T-cell (primary cell): ENCODE measurements at places on chromosomes 7 and 10. TPM values are rescaled to one million over a fixed set of nuclear protein-coding genes. Genes with fewer than 3 reads are reported as not detected.
A peak's percentile ranks its signal among the peaks of the same experiment; 100 is the strongest.

Gene NRCAM
- total RNA-seq = 5.0 TPM

GRCh38 chr10:119449760-119450461, 92.6 kb downstream of the RGS10 start:
- H3K27me3 ChIP-seq = no peaks in the 10 kb centered on the region
- no peak for DNase-seq
- no peak overlapping the region for H3K4me3 ChIP-seq
- H3K27ac ChIP-seq = no peak overlapping the region

DNA sequence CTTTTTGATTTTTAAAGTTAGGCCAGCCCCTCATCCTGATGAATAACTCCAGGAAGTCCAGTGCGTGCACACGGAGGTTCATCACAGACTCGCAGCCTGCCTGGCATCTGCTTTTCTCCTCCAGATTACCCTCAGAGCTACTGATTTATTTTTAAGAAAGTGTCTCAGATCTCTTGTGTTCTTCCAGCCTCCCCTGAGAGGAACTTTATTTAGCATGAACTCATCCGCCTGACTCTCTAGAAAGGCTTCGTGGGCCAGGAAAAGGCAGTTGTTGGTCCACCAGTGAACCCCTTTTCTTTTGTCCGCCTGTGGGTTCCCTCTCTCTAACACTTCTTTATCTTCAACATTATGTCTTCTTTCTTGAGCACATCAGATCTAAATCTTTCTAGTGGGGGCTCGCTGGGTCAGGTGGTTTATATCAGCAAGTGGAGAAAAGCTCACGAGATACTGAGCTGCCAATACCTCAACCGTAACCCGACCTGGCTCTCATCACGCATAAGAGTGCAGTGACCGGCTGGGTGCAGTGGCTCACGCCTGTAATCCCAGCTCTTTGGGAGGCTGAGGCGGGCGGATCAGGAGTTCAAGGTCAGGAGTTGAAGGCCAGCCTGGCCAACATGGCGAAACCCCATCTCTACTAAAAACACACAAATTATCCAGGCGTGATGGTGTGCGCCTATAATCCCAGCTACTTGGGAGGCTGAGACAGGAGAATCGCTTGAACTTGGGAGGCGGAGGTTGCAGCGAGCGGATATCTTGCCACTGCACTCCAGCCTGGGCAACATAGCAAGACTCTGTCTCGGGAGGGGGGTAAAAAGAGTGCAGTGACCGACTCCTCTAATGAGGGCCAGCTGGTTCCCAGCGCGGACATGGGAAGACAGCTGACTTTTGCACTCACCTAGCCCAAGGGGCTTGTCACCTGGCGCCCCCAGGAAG, 162.3 kb downstream of the CCDC3 start:
- H3K27me3 ChIP-seq = peaks cover 10% of the 10 kb centered on the region
- no peaks in the 10 kb centered on the region for H3K4me1 ChIP-seq
- no peak for DNase-seq
- H3K4me3 ChIP-seq = no peak overlapping the region
- no peak overlapping the region for H3K27ac ChIP-seq

GRCh38 chr10:22609251-22609650, 105.1 kb downstream of the PIP4K2A start:
- H3K4me1 ChIP-seq = peaks cover 59% of the 10 kb centered on the region
- DNase-seq = no peak
- peaks cover 3% of the 10 kb centered on the region for H3K36me3 ChIP-seq
- no peak overlapping the region for H3K4me3 ChIP-seq

GRCh38 chr7:35727571-35727970, 32.6 kb upstream of the HERPUD2 start:
- H3K4me1 ChIP-seq = peaks cover 71% of the 10 kb centered on the region
- DNase-seq = no peak
- no peaks in the 10 kb centered on the region for H3K27me3 ChIP-seq
- H3K4me3 ChIP-seq = no peak overlapping the region

DNA sequence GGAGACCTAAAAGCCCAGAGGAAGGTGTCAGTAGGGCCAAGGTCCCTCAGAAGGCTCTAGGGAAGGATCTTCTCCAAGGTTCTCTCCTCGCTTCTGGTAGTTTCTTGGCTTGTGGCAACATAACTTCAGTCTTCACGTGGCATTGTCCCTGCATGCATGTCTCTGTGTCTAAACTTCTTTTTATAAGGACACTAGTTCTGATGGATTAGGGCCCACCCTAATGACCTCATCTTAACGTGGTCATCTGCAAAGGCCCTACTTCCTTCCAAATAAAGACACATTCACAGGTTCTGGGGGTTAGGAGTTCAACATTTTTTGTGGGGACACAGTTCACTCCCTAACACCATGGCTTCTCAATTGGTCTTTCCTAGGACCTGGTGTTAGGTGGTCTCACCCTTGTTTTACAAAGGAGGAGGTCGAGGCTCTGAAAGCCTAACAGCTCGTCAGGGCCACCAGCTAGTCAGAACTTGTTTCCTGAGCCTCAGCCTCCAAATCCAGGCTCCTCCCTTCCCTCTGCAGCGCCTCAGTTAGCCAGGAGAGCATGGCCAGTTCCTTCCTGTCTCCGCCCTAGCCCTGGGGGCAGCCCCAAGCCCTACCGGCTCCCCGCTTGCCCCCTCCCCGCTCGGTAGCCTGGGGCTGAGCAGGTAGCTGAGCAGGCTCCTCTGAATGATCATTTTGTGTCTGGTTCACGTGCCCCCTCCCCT, 109.7 kb upstream of the PPIF start:
- no peaks in the 10 kb centered on the region for H3K27me3 ChIP-seq
- H3K36me3 ChIP-seq = no peaks in the 10 kb centered on the region
- no peak overlapping the region for H3K4me3 ChIP-seq
- no peak for DNase-seq
- H3K27ac ChIP-seq = no peak overlapping the region

- H3K4me1 ChIP-seq = peaks cover 2% of the 10 kb centered on the region
- peaks cover 4% of the 10 kb centered on the region for H3K27me3 ChIP-seq
- no peak overlapping the region for H3K4me3 ChIP-seq
- no peak overlapping the region for H3K27ac ChIP-seq
- no peaks in the 10 kb centered on the region for H3K36me3 ChIP-seq
- no peak for DNase-seq
Observed at GRCh38 chr7:45574669-45575500, 717 bp downstream of the ADCY1 start.

Gene HTRA1
- not detected for total RNA-seq

DNA sequence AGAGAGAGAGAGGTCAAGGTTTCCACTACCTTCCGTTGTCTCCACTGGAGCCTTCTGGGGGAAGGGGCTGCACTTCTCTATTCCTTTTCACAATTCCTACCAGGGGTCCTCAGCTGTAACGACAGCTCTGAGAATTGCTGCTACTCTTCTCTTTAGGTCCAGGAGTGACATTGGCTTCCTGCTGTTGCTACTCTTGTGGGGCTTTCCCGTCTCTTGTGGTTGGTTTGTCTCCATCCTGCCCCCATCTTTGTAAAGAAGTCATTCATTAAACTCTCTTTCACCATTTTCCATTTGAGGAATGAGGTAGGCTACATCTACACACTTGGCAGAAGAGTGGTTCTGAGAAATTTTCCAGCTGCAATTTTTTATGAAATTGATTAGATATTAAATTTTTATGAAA, 238.8 kb upstream of the LYZL1 start:
- no peak for DNase-seq
- H3K27me3 ChIP-seq = no peaks in the 10 kb centered on the region

Gene RNF133
- total RNA-seq = not detected

DNA sequence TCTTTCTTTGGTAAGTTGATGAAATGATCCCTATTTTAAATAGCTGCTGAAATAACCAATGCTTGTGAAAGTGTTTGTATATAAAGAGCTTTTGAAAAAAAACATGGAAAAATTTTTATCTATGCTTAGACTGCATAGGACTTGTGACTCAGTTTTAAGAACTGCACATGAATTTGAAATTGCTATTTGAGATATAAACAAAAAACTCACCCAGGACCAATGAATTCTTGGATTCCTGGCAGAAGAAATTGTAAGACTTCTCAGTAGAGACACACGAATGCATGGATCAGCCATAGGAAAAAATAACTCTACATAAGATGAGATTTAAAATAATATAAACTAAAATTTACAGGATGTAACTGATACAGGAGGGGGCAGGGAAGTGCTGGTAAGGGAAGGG, 278.8 kb upstream of the SORCS1 start:
- H3K4me1 ChIP-seq = no peaks in the 10 kb centered on the region
- H3K36me3 ChIP-seq = no peaks in the 10 kb centered on the region
- H3K27me3 ChIP-seq = no peaks in the 10 kb centered on the region
- H3K4me3 ChIP-seq = no peak overlapping the region

GRCh38 chr10:132972149-132972985, 30.0 kb upstream of the CFAP46 start:
- no peak overlapping the region for H3K4me3 ChIP-seq
- no peak overlapping the region for H3K27ac ChIP-seq
- H3K27me3 ChIP-seq = peaks cover 58% of the 10 kb centered on the region
- no peaks in the 10 kb centered on the region for H3K4me1 ChIP-seq
- no peaks in the 10 kb centered on the region for H3K36me3 ChIP-seq
- DNase-seq = no peak

GRCh38 chr10:122279725-122280141, 8.6 kb downstream of the BTBD16 start:
- no peaks in the 10 kb centered on the region for H3K36me3 ChIP-seq
- H3K4me3 ChIP-seq = no peak overlapping the region
- no peaks in the 10 kb centered on the region for H3K27me3 ChIP-seq
- DNase-seq = no peak
- H3K4me1 ChIP-seq = no peaks in the 10 kb centered on the region

DNA sequence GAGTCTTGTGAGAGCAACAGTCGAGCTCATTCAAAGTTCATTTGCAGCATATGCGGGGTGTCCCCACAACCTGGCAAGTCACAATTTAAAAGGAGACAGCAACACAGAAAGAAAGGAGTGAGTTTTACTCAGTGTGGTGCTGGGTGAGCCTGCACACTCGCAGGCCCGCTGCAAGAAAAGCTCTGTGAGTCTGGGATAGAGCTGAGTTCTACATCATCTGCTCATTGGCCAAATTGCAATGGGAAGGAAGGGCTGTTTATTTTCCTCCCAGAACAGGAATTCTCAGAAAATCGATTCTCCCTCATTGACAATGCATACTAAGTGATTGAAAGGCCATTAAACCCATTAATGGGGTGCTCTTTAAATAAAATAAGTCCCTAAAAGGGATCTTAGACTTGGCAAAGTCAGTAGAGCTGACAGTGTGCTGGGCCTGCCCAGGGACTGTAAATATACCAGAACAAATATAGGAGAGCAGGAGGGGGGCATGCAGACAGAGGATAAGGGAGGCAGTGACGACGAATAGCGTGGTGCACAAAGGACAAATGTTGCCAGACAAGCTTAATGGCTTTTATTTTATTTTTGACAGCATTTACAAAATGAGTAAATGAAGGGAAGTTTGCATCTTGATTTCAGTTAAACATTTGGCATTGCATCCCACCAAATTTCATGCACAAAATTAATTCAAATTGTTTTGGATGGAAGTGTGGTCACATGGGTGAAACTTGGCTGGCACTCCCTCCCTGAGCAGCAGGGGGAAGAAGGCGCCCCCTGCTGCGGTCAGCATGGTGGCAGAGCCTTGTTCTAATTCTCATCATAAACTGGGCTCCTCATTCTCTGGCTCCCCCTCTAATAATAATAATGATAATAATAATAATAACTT, 215.7 kb downstream of the SNX10 start:
- no peak overlapping the region for H3K27ac ChIP-seq
- no peak overlapping the region for H3K4me3 ChIP-seq
- peaks cover 13% of the 10 kb centered on the region for H3K27me3 ChIP-seq
- H3K36me3 ChIP-seq = no peaks in the 10 kb centered on the region

DNA sequence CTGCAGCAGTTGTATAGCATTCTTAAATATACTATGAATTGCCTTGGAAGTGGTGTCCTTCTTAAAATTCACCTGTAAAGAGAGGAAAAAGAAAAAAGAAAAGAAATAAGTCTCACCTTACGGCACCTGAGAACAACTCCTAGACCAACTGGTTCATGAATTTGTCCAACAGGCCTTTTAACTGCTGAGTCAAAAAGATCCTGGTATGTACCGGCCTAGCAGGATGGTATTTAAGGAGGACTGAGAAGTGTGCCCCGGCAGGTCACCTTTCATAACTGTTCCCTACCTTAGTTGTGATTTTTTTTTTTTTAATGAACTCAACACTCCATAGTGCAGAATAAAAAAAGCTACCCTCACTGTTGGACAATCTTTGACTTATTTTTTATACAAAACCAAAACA, 25.8 kb downstream of the STN1 start:
- no peaks in the 10 kb centered on the region for H3K36me3 ChIP-seq
- no peaks in the 10 kb centered on the region for H3K27me3 ChIP-seq

- no peaks in the 10 kb centered on the region for H3K27me3 ChIP-seq
- no peak overlapping the region for H3K27ac ChIP-seq
- H3K4me1 ChIP-seq = peaks cover 13% of the 10 kb centered on the region
- no peak overlapping the region for H3K4me3 ChIP-seq
- DNase-seq = no peak
Observed at GRCh38 chr7:87155788-87156187, 3.5 kb downstream of the DMTF1 start.

DNA sequence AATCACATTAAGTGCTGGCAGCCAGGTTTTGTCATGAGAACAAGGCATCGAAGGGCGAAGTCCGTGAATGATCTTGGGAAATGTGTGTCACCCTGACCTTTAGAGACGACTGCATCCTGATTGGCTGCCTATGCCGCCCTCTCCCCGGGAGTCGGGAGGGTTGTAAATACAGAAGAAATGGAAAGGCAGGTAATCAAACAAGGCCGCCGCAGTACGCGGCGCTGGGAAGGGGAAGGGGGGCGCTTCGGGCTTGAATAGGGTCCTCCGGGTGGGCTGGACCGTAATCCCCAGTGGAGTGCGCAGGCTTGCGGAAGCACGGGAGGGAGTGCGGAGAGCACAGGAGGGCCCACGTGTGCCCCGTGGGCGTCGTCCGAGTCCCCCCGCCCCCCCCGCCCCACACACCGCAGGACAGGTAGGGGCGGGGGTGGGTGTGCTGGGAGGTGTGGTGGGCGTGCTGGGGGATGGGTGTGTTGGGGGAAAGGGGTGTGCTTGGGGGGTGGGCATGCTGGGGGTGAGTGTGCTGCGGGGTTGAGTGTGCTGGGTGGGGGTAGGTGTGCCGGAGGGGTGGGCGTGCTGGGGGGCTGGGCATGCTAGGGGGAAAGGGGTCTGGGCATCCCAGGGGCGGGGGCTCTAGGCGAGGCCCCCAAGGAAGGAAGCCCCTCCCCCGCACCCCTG, 169.4 kb downstream of the ARHGAP12 start:
- peak overlapping the region; percentile 86 for H3K27ac ChIP-seq
- no peaks in the 10 kb centered on the region for H3K36me3 ChIP-seq
- H3K4me3 ChIP-seq = peak overlapping the region; percentile 76
- H3K27me3 ChIP-seq = no peaks in the 10 kb centered on the region
- no peak for DNase-seq

GRCh38 chr7:94060752-94061151, 56.6 kb upstream of the BET1 start:
- H3K36me3 ChIP-seq = no peaks in the 10 kb centered on the region
- H3K4me3 ChIP-seq = no peak overlapping the region
- no peak for DNase-seq
- H3K4me1 ChIP-seq = no peaks in the 10 kb centered on the region
- peaks cover 2% of the 10 kb centered on the region for H3K27me3 ChIP-seq
